ENCODE measurements at places on chromosomes 4 and X. TPM values are rescaled to one million over a fixed set of nuclear protein-coding genes. Genes with fewer than 3 reads are reported as not detected.

The TCEAL2 gene
- 20.8 TPM for total RNA-seq

DNA sequence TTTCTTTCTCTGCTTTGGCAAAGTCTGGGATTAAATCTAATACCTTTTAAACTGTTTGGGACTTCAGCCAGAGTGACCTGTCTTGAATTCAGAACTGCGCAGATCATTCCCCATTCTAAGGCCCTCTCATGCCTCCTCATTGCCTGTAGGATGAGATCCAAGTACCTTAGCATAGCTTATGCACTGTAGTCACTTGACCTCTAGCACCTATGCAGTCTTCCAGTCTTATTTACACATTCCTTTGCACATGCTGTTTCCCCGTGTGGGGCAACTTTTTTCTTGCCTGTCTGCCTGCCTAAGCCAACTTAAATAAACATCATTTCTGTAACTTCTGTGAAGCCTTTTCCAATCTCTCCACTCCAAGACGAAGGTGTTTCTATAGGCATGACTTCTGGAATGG, 68.4 kb downstream of the AR start:
- H3K4me1 ChIP-seq = no peaks in the 10 kb centered on the region
- H3K27ac ChIP-seq = no peak overlapping the region
- H3K36me3 ChIP-seq = no peaks in the 10 kb centered on the region
- DNase-seq = no peak

The HNRNPH2 gene
- 48.5 TPM for total RNA-seq

DNA sequence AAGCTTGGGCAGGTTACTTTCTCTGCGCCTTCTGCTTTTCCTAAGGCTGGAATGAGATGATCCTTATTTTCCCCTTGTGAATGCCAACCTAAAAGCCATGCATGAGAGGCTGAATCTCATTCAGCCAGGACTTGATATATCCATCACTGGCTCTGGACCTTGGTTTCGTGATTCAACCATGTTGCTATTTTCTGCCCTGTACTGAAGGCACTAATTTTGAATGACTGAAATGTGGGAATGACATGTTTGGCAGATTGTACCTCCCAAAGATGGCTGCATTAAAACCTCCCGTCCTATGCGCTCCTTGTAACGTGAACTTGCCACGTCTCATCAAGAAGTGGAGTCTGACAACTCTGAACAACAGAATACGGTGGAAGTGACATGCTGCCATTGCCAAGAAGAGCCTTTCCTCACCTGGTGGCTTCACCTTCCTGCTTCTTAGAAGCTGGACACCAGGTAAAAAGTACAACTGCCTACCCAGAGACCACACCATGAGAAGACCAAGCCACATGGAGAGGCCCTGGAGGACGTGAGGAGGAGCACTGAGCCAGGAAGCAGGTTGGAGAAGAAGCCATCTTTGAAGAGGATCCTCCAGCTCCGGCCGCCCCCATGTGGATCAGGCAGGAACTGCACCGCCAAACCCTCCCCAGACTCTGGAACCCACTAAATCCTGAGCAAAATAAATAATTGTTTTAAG, 174.5 kb downstream of the NSUN7 start:
- peak overlapping the region; percentile 13 for H3K27ac ChIP-seq
- no peak overlapping the region for H3K4me3 ChIP-seq
- H3K4me1 ChIP-seq = peaks cover 16% of the 10 kb centered on the region
- H3K27me3 ChIP-seq = no peaks in the 10 kb centered on the region
- peak; percentile 79 for DNase-seq

GRCh38 chr4:88396681-88397080, 18.0 kb downstream of the HERC6 start:
- DNase-seq = no peak
- H3K4me3 ChIP-seq = no peak overlapping the region
- H3K4me1 ChIP-seq = no peaks in the 10 kb centered on the region
- peaks cover 28% of the 10 kb centered on the region for H3K36me3 ChIP-seq
- no peak overlapping the region for H3K27ac ChIP-seq

DNA sequence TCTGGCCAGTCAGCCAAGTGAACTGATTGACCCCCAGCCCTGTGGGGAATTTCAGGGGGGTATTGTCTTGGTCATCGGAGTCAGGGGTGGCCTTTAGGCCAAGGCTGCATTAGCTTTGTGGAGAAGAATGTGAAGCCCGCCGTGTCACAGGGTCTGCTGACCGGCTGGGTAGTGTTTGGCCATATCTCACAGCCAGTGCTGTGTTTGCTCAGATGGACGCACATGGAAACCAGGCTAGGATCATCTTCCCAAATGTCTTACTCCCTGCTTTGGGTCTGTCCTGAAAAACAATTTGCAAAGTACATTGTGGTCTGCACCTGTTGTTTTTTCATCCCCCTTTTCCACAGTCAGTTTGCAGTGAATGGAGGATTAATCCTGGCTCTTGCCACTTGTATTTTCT, 13.0 kb downstream of the TMEM164 start:
- H3K4me3 ChIP-seq = no peak overlapping the region
- peak overlapping the region; percentile 64 for H3K27ac ChIP-seq
- peaks cover 3% of the 10 kb centered on the region for H3K36me3 ChIP-seq
- no peak for DNase-seq

DNA sequence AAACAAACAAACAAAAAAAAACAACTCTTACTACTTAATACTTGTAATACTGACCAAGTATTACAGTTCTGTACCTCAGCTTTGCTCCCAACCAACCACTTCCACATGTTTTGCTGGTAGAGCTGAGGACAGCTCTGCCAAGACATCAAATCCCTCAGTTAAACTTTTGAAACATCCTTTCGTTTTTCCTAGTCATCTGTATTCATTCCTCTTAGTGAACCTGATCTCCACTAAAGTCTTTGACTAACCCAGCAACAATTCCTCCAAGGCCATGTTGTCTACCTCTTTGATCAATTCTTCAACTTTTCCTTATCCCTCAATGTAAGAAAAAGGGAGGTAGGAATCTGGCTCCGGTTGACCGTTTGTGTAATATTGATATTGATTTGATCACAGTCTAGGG, 247.5 kb downstream of the ARHGAP24 start:
- no peak overlapping the region for H3K27ac ChIP-seq
- no peak overlapping the region for H3K4me3 ChIP-seq
- DNase-seq = no peak
- no peaks in the 10 kb centered on the region for H3K27me3 ChIP-seq
- no peaks in the 10 kb centered on the region for H3K4me1 ChIP-seq

DNA sequence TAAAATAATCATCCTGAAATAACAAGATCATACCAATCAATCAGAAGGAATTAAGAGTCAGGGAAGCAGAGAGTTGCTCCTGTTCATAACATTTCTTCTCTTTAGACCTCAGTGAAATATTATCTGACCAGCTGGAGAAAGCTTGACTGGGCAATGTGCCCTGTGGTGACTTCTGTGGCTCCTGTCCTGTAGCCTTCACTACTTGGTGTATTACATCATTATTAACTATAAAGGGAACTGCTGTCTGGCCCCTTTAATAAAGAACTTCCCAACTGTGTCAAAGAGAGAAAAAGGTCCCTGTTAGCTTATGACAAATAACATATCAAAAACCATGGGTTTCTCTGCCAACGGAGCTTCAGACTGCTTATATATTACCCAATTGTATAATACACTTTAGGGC, 18.0 kb downstream of the OPHN1 start:
- no peak overlapping the region for H3K4me3 ChIP-seq
- H3K4me1 ChIP-seq = peaks cover 8% of the 10 kb centered on the region
- H3K36me3 ChIP-seq = no peaks in the 10 kb centered on the region

DNA sequence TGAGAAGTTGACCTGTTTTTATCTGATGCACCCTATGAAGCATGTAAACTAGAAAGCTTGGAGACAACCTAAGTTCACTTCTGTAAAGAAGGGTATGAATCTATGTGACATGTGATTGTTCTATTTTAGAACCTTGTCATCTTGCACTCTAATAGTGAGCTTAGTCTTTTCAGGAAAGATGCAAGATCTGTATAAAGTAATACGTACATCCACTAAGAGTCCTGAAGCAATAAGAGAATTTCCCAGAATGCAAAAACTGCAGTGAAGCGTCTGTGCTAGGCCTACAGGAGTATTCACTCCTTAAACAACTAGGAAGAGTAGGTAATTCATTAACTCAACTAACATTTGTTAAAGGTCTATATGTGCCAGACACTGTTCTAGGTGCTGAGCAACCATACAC, 23.3 kb upstream of the NDP start:
- H3K27ac ChIP-seq = no peak overlapping the region
- no peak for DNase-seq
- H3K4me1 ChIP-seq = no peaks in the 10 kb centered on the region
- H3K4me3 ChIP-seq = no peak overlapping the region

- H3K4me3 ChIP-seq = no peak overlapping the region
- no peaks in the 10 kb centered on the region for H3K4me1 ChIP-seq
- no peak overlapping the region for H3K27ac ChIP-seq
- DNase-seq = no peak
These were observed 8.8 kb downstream of the C4orf50 start for GRCh38 chr4:6009452-6009851.

DNA sequence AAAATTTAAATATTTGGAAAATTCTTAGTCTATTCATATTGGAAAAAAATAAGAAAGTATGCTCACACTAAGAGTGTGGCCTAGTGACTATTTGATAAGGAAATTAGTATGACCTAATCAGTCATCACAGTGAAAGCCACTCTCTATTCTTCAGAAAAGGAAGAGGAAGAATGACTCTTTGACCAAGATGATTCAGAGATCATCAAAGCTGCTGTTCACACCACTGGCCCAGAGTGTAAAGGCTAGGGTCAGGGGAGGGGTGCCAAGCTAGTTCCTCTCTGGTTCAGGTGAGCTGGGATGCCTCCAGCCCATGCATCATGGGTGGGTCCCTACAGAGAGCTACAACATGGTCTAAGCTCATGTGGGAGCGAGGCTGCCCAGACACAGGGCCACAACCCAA, 396.9 kb upstream of the NDST3 start:
- H3K36me3 ChIP-seq = no peaks in the 10 kb centered on the region
- DNase-seq = no peak
- no peak overlapping the region for H3K27ac ChIP-seq
- no peaks in the 10 kb centered on the region for H3K27me3 ChIP-seq
- no peak overlapping the region for H3K4me3 ChIP-seq

The MAP3K15 gene
- not detected for total RNA-seq

The IL3RA gene
- total RNA-seq = 3.2 TPM

DNA sequence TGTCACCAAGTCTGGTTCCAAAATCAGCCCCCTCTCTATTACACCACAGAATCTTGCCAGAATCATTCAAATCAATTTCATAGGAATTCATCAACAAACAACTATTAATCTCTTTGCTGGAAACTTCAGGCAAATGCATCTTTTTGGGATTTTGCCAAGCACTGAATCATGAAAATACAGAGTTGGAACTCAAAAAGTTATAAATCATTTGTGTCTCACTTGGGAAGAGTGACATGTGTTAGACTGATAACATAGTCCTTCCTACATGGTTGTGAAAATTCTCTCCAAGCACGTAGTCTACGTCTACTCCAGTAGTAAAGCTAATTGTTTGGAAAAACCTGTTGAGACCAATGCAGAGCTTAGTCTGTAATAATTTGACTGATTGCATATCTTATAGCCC, 19.0 kb downstream of the CXCL8 start:
- no peak for DNase-seq
- no peaks in the 10 kb centered on the region for H3K4me1 ChIP-seq
- no peaks in the 10 kb centered on the region for H3K36me3 ChIP-seq
- H3K27ac ChIP-seq = no peak overlapping the region
- H3K27me3 ChIP-seq = no peaks in the 10 kb centered on the region

The GLRA2 gene
- total RNA-seq = not detected

DNA sequence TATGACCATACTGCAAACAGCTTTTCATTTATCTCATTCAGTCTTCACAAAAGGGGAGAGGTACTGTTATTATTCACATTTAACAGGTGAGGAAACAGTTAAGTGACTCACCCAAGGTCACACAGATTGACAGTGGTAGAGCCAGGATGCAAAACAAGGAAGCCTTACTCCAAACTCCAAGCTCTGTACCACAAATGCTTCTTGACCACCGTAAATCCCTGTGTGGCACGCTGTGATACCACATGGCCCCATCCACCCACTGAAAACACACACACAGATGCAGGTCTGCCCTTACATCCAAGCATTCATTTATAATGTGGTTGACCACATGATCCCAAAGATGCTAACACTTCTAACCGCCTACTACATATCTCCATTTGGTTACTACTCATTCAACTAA, 129.5 kb downstream of the TSPAN5 start:
- no peak overlapping the region for H3K4me3 ChIP-seq
- no peaks in the 10 kb centered on the region for H3K27me3 ChIP-seq
- H3K36me3 ChIP-seq = no peaks in the 10 kb centered on the region
- DNase-seq = no peak
- no peak overlapping the region for H3K27ac ChIP-seq
- H3K4me1 ChIP-seq = no peaks in the 10 kb centered on the region

DNA sequence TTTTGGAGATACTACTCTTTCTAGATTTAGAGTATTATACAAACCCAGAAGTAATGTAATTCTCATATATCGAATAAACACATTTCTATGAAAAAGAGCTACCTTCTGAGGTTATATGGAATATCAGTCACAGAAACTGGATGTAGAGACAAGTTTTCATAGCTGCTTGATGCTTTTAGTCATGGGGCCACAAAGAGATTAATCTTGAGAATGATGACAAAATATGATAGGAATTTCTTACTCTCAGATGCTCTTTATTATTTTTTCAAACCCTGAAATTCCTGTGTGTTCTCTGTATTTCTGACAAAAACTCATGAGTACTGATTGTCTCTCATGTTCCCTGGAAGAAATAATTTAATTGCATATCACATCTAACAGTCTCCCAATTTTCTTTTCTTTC, 662.5 kb downstream of the RAPGEF2 start:
- H3K27ac ChIP-seq = no peak overlapping the region
- H3K27me3 ChIP-seq = no peaks in the 10 kb centered on the region
- no peak overlapping the region for H3K4me3 ChIP-seq
- H3K4me1 ChIP-seq = no peaks in the 10 kb centered on the region
- DNase-seq = no peak

- no peaks in the 10 kb centered on the region for H3K27me3 ChIP-seq
- H3K4me3 ChIP-seq = no peak overlapping the region
These were observed 188.4 kb upstream of the GNPDA2 start for GRCh38 chr4:44914748-44915147.

The TAF1 gene
- 17.9 TPM for total RNA-seq

GRCh38 chr4:170388255-170388654, 298.5 kb upstream of the AADAT start:
- H3K27me3 ChIP-seq = no peaks in the 10 kb centered on the region
- no peaks in the 10 kb centered on the region for H3K4me1 ChIP-seq
- no peak overlapping the region for H3K27ac ChIP-seq
- H3K4me3 ChIP-seq = no peak overlapping the region
- DNase-seq = no peak

The FGB gene
- not detected for total RNA-seq

GRCh38 chrX:39149761-39150160, 348.5 kb downstream of the MID1IP1 start:
- no peak overlapping the region for H3K4me3 ChIP-seq
- no peaks in the 10 kb centered on the region for H3K36me3 ChIP-seq
- H3K4me1 ChIP-seq = no peaks in the 10 kb centered on the region
- no peak overlapping the region for H3K27ac ChIP-seq
- peak; percentile 80 for DNase-seq
- H3K27me3 ChIP-seq = no peaks in the 10 kb centered on the region
